ENCODE measurements at places on chromosomes 2 and 18. TPM values are rescaled to one million over a fixed set of nuclear protein-coding genes. Genes with fewer than 3 reads are reported as not detected.

The UPP2 gene
- polyA plus RNA-seq: not detected

The FNDC4 gene
- 27.0 TPM for polyA plus RNA-seq

The PTH2R gene
- polyA plus RNA-seq: 4.0 TPM

The SERPINB3 gene
- polyA plus RNA-seq: not detected

The ASB3 gene
- polyA plus RNA-seq: 23.3 TPM

DNA sequence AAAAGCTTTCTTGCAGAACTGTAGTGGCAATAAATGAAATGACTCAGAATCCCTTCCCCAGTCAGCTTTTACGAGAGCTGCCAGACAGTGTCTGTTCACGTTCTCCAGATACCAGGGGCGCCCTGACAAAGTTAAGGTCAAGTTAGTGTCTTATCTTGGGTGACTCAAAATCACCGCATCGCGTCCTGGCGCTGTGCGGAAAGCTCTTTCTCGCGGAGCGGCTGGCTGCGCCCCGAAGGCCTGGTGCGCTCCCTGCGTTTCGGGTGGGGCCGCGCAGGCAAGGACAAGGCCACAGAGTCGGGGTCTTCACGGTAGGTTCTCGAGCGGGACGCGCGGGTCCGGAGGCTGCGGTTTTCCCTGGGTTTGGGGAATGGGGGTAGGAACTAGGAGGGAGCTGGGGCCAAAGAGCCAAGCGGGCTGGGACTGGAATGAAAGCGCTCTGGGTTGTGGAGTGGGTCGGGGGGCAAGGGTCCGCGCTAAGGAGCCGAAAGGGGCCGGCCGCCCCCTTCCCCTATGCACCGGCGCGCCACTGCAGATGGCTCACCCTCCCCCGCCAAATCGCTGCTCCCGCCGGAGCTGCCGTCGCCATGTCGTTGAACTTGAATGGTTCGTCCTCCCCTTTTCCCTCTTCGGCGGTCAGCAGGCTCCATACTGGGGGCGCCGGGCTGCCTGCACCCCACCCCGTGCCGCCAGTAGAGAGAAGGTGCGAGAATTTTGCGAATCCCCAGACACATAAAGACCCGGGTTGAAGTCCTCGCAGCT lies 2.6 kb upstream of the HOXD11 start:
- peaks cover 86% of the 10 kb centered on the region for H3K27me3 ChIP-seq
- DNase-seq: no peak
- H3K4me3 ChIP-seq: peak overlapping the region; percentile 32
- peaks cover 13% of the 10 kb centered on the region for H3K4me1 ChIP-seq
- no peaks in the 10 kb centered on the region for H3K36me3 ChIP-seq
- no peak overlapping the region for H3K27ac ChIP-seq

DNA sequence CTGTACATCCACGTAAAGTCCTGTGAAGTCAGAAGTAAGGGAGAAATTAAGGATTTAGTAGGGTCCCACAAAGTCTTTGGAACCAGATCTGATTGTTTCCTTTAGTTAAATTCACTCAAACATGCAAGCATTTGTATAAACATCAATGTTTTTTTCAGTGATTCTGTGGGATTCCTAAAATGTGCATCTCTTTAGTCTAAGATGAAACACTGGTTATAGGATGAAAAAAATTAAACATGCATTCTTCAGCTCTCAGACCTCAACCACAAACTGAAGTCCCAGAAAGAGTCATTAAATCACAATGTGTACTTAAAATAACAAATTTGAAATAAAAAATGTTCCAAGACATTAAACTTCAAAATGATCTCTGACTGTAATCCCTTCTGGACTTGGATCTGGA lies 76.5 kb upstream of the APCDD1 start:
- H3K4me3 ChIP-seq: no peak overlapping the region
- peaks cover 9% of the 10 kb centered on the region for H3K4me1 ChIP-seq
- no peaks in the 10 kb centered on the region for H3K36me3 ChIP-seq
- DNase-seq: no peak
- H3K27me3 ChIP-seq: no peaks in the 10 kb centered on the region

- peaks cover 9% of the 10 kb centered on the region for H3K36me3 ChIP-seq
- no peak for DNase-seq
- H3K27ac ChIP-seq: no peak overlapping the region
- H3K4me1 ChIP-seq: peaks cover 14% of the 10 kb centered on the region
These were observed 24.7 kb downstream of the TLK1 start for GRCh38 chr2:171136024-171136423.

- 0 out of 2 replicates have a peak, but pooled peaks cover 4% of the 10 kb centered on the region for H3K36me3 ChIP-seq
- peak; percentile 35 for DNase-seq
- peak within 1 kb of the TSS; percentile 93 for H3K4me3 ChIP-seq
- H3K27ac ChIP-seq: peak within 1 kb of the TSS; percentile 99
These were observed at the start of gene KLF7 for GRCh38 chr2:207165121-207166038. Gene KLF7 (minus strand): TSS chr2:207165948. CDS start chr2:207165568, 380 bp downstream.

DNA sequence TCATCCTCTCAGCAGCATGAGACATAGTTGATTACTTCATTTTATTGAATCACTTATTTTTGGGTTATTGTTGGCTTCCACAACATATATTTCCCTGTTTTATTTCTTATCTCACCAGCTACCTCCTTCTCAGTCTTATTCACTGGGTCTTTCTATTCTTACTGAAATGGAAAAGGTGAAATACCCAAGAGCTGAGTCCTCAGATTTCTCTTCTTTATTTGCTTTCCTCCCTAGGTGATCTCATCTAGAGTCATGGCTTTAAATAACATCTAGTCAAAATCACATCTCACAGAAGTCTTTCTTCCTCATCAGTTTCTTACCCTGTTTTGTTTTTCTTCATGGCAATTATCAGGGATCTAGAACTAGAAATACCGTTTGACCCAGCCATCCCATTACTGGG lies 105.0 kb upstream of the RBBP8 start:
- no peaks in the 10 kb centered on the region for H3K4me1 ChIP-seq
- no peak overlapping the region for H3K4me3 ChIP-seq
- no peak overlapping the region for H3K27ac ChIP-seq

GRCh38 chr2:129803871-129804270 lies 175.6 kb upstream of the RAB6C start:
- H3K4me3 ChIP-seq: no peak overlapping the region
- no peaks in the 10 kb centered on the region for H3K27me3 ChIP-seq
- no peak for DNase-seq
- no peak overlapping the region for H3K27ac ChIP-seq
- no peaks in the 10 kb centered on the region for H3K36me3 ChIP-seq

- H3K4me3 ChIP-seq: no peak overlapping the region
- H3K27me3 ChIP-seq: no peaks in the 10 kb centered on the region
- H3K36me3 ChIP-seq: no peaks in the 10 kb centered on the region
- peaks cover 5% of the 10 kb centered on the region for H3K4me1 ChIP-seq
- no peak overlapping the region for H3K27ac ChIP-seq
These were observed 144.2 kb downstream of the TPO start for GRCh38 chr2:1557467-1557820.

- H3K27ac ChIP-seq: no peak overlapping the region
- H3K36me3 ChIP-seq: no peaks in the 10 kb centered on the region
- H3K4me3 ChIP-seq: no peak overlapping the region
- H3K27me3 ChIP-seq: no peaks in the 10 kb centered on the region
These were observed 243.3 kb downstream of the TSN start for GRCh38 chr2:121998751-121999150.

GRCh38 chr18:30081122-30081521 lies 961.4 kb downstream of the DSC3 start:
- no peak overlapping the region for H3K4me3 ChIP-seq
- H3K27ac ChIP-seq: no peak overlapping the region
- H3K36me3 ChIP-seq: no peaks in the 10 kb centered on the region
- H3K4me1 ChIP-seq: no peaks in the 10 kb centered on the region
- no peak for DNase-seq

Measured in SK-N-SH (cell line).